ENCODE measurements at places on chromosomes 2 and 18. TPM values are rescaled to one million over a fixed set of nuclear protein-coding genes. Genes with fewer than 3 reads are reported as not detected.

GRCh38 chr2:170813611-170814532, 2.8 kb upstream of the GAD1 start:
- DNase-seq: no peak

GRCh38 chr18:39211461-39211860, 1645.9 kb upstream of the CELF4 start:
- no peak for DNase-seq

DNA sequence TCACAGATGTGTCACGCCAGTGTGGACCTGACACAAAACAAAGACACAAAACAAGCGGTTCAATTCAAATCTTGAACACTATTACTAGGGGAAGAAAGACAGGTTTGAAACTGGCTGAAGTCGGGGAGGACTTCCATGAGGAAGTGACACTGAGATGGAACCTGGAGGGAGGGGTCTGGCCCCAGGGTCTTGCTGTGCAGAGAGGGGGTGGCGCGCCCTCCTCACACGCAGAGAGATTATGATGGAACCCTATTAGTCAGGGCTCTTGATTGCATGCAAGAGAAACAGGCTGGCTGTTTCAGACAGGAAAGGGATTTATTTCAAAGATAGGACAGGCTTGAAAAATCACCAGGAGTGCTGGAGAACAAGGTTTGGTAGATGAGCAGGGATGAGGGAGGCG, 363.6 kb upstream of the HS6ST1 start:
- no peak for DNase-seq

- DNase-seq: no peak
These were observed 110.7 kb downstream of the RTP5 start for GRCh38 chr2:241980193-241980592.

- DNase-seq: no peak
These were observed 285.7 kb downstream of the TCF4 start for GRCh38 chr18:55302167-55302833.

DNA sequence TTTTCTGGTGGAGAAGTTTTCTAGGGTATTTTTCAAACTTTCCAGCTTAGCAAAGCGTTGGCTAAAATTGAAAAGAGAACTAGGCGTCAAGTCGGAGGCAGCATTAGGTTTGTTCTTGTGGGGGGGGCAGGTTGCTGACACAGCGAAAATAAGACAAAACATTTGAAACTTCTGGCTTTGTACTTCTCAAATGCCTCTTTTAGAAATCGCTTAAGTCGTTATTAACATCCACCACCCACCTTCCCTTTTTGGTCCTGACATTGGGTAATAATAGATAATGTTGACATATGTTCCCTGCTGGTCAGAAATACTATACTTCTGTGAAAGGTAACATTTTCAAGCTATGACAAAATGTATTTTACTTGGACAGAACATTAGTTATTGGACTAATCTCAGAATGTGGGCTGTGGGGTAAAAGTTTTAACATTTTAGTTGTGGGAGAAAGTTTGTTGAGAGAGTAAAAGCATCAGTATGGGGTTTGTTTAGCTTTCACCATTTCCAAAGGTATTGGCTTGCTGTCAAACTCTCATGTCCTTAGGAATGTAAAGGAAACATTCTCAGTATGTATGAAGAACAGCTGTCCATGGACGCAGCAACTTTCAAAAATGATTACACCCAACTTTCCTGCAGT, 88.1 kb upstream of the ZEB2 start:
- DNase-seq: no peak

- DNase-seq: peak; percentile 75
These were observed 86.5 kb upstream of the EPB41L3 start for GRCh38 chr18:5630057-5630899.

Gene DSG3
- not detected for total RNA-seq

GRCh38 chr2:55097461-55098410, 47.5 kb upstream of the RTN4 start:
- DNase-seq: no peak

DNA sequence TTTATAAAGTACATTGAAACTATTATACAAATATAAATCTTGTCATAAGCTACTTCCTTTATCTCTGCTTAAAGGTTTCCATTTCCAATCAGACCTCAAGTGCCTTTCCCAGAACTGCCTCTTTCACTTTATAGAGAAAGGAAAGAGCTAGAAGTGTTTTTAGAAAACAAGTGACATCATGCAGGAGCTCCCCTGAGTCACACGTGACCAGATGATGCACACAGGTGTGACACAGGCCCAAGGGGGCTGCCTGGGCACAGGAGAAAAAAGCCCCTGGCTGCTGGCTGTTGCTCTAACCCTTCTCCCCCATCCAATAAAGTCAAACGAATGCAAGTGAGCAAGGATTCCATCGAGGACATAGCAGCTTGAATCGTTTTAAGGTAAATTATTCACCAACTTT, 21.4 kb upstream of the SH3BP4 start:
- no peak for DNase-seq

Gene TRIM43
- total RNA-seq: not detected

Gene ADD2
- 2.3 TPM for total RNA-seq

DNA sequence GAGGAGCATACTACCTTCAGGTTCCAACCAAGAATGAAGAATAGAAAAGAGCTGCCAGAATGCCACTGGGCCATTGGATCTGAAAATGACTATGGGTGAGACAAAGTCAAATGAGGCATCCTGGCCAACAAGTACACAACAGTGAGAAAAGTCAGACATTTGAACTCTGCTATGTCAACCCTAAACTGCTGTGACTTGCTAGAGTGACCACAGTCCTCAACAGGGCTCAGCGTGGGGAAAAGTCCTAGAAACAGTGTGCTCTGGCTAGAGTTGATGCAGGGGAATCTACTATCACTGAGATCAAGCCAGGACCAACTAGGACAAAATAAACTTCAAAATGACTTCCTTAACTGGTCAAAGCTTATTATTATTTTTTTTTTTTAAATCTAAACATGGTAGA, 98.2 kb upstream of the FZD5 start:
- no peak for DNase-seq
